MCF 10A (cell line): ENCODE measurements at places on chromosomes 7 and 10.

DNA sequence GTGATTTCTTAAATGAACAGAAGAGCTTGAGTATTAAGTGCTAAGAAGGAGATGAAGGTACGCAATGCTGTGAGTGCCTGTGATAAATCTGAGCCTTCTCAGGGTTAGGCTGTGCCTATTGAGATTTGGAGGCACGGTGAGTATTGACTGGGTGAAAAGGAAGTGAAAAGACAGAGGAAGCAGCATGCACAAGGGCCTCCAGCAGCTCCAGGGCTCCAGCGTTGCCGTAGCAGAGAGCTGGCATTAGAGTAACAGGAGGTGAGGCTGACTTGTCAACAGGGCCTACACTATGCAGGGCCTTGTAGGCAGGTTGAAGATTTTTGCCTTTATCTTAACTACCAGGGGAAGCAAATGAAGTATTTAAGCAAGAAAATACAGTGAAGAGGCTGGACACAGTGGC is 54.1 kb upstream of the PDCD4 start:
- no peak for DNase-seq

DNA sequence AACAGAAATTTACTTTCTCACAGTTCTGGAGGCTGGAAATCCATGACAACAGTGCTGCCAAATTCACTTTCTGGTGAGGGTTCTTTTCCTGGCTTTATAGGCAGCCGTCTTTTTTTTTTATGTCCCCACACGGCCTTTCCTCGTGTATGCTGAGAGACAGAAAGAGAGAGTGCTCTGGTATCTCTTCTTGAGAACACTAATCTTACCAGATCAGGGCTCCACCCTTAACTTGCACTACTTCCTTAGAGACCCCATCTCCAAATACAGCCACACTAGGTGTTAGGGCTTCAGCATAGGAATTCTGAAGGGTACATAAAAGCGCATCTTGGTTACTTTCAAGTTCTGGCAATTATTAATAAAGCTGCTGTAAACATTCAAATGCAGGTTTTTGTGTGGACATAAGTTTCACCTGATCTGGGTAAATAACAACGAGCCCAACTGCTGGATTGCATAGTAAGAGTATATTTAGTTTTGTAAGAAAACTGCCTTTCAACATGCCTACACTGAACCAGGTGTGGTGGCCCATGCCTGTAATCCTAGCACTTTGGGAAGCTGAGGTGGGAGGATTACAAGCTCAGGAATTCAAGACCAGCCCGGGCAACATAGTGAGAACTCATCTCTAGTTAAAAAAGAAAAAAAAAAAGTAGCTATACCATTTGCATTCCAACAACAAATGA is 8.2 kb upstream of the C1GALT1 start:
- DNase-seq = no peak

DNA sequence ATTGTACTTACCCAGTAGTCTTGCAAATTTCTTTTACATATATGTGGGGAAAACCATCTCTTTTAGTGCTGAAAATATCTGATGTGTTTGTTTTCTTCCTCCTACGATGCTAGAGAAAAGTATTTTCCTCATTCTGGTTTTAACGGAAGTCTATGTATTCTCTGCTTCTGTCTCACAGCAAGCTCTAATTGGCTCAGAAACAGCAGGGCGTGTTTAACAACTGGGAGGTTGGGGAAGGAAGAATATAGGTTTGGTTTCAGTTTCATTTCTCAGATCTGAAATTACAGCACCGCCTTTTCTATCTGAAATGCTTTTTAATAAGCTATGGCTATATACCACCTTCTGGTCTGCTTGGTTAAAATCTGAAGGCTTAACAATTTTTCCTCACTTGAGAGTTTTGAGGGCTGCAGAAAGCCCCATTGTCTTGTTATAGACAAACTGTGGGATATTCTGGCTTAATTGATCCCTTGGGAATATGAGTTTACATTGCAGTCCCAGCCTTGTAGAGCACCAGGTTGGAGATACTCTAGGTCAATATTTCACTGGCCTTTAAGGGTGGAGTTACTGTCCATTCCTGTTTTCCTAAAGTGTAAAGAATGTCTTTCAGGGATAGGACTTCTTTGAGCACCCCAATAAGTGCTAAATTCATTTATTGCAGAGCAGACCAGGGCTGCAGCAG is at the start of gene SAMD9:
TSS of gene SAMD9 (minus strand) at position 128 of the 679 bp plus-strand sequence. CDS start 11,882 bp downstream, outside the sequence.
- DNase-seq = peak; percentile 88

DNA sequence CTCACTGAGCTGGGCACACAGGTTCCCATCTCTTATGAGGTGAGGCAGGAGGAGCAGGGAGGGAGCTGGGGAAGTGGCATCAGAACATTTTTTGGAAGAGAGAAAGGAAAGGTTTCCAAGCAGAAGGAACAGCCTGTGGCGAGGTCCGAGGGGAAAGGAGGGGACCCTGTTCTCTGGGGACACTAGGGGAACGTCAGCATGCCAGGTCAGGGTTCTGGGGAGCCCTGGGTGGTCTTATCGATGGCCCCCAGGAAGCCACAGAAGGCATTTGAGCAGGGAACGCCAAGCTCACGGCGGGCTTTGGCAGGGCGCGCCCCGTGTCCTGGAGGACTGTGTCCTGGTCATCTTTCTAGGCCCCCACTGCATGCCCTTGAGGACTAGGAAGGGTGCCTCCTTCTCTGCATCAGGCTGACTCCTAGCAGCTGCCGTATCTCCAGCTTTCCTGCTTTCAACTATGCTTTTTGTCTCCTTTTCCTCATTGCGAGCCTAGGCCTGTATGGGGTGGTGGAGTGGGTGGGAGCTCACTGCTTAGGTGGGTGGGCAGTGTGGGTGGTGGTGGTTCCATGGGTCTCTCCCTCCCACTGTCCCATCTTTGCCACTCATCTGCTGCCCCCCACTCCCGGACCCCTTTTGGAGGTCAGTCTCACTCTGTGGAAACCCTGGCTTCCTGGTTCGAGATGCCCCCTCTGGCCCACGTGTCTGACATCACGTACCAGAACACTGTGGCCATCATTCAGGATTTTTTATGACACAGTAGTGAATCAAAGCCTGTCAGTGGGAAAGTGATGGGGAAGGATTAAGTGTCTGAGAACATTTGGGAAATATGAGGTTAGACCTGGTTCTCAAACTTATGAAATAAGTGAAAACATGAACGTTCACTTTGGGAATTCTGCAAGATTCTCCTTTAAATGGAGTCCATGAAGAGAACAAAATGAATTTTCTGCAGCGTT is 89.1 kb downstream of the CUX1 start:
- DNase-seq = no peak

GRCh38 chr7:36303202-36304098 is 86.2 kb upstream of the ANLN start:
- DNase-seq = peak; percentile 99

DNA sequence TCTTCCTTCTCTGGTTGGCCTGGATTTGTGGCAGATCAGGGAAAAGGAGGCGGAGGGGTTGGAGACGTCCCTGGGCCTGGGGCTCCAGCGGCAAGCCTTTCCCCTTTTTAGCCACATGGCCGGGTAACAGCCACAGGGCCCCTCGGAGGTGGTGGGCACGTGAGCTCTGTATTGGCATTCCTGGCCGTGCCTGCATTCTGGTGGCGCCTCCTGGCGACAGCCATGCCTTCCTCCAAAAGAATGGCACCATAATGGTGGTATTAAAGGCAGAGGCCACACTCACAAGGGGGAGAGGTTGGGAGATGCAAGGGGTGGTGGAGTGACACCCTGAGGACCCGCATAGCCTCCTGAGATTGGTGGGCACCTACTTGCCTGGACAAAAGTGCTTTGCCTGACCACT is 3.0 kb upstream of the AQP1 start:
- DNase-seq = no peak

- peak; percentile 89 for DNase-seq
Observed at GRCh38 chr7:41107938-41108448, 594.9 kb downstream of the INHBA start.

- no peak for DNase-seq
Observed at GRCh38 chr7:66886152-66886551, 34.9 kb upstream of the TMEM248 start.

- no peak for DNase-seq
Observed at GRCh38 chr7:49766966-49767365, 6.5 kb upstream of the VWC2 start.

DNA sequence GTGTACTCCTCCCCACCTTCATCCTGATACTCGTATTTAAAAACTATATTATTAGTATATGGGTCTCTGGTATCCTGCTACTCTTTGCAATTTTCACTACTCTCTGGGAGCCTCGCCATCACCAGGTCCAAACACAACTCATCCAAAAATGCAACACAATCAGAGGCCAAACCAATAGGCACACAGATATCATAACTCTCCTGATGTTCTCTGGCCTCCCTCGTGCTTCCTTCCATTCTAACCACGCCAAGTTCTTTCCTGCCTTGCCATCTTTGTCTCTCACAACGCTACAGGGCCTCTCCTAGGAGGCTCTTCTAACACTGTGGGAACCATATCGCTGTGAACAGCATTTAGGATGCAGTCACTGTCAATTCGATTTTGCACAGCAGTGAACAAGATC is 7.3 kb downstream of the RHEB start:
- DNase-seq = no peak

GRCh38 chr7:80154656-80155333 is 20.2 kb downstream of the GNAI1 start:
- DNase-seq = peak; percentile 61

GRCh38 chr7:30475580-30475979 is 3.0 kb downstream of the NOD1 start:
- DNase-seq = no peak

GRCh38 chr7:149254181-149254858 is 7.7 kb upstream of the ZNF783 start:
- DNase-seq = no peak

DNA sequence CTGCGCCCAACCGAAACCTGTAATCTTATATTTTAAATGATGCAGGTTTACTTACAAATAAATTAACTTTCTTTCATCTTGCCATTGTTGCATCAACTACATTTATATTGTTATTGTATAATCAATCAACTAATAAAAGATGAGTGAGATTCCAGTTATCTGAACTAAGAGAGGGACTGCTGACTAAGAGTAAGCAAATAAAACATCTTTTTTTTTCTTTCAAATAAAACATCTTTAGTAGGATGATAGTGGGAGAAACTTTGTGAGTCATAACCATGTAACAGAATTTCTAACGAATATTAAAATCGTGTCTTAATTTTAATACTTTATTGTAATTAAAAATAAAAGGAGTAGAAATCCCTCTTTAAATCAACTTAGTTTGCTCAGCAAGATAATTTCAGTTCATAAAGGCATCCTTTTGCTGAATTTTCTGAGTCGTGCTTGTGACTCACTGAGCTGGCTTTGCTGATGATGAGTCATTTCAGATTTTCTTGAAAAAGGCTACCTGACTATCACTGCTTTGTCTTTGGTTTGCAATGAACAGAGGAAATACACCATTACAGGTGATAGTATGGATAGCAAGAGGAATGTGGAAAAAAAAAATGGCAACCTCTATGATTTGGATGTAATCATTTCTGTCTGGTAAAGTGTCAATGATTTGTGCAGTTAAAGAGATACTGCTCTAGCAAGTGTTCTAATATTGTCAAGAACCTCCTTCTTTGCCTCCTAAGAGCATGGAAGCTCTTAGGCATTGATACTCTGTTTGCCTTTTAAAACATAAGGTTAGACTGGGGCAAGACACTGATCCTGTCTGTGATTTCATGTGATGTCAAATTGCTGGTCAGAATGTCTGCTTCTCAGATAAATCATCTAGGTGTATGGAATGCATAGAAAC is 119.5 kb downstream of the GPR158 start:
- peak; percentile 41 for DNase-seq

GRCh38 chr10:30577048-30577447 is 52.5 kb downstream of the LYZL2 start:
- DNase-seq = no peak

- DNase-seq = peak; percentile 33
Observed at GRCh38 chr7:40133561-40134427, 628 bp downstream of the MPLKIP start.

DNA sequence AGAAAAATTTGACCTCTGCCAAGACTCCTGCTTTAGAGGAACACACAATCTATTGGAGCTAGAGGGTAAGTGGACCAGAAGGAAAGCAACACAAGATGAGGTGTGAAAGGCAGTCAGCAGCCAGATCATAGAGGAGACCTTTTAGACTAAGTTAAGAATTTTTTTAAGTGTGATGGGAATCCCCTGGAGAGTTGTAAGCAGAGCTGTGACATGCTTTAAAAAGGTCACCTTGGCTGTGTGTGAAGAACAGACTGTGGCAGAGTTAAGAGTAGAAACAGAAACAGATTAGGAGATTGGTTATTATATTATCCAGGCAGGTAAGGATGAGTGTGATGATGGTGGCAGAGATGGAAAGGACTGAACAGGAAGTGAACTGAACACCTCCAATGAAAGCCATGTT is 23.5 kb downstream of the CPEB3 start:
- no peak for DNase-seq

- no peak for DNase-seq
Observed at GRCh38 chr7:821688-822087, 10.6 kb upstream of the SUN1 start.

DNA sequence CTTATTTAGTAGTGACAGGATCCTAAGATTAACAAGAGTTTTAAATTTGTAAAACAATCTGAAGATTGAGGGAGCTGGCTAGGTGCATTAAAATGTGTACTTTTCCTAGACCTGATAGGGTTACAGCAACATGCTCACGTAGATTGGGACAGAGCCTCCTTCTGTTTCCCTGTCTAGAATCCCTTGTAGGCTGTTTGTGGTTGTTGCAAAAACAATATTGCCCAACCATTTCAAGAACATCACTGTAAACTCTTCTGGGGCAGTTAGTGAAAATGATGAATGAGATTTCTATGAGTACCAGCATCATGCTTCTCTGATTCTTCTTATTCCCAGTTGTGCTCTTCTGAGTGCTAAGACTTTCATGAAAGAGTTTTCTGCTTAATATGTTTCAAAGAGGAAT is 14.7 kb upstream of the CPED1 start:
- DNase-seq = no peak

GRCh38 chr10:112141292-112141691 is 42.3 kb downstream of the GPAM start:
- no peak for DNase-seq

DNA sequence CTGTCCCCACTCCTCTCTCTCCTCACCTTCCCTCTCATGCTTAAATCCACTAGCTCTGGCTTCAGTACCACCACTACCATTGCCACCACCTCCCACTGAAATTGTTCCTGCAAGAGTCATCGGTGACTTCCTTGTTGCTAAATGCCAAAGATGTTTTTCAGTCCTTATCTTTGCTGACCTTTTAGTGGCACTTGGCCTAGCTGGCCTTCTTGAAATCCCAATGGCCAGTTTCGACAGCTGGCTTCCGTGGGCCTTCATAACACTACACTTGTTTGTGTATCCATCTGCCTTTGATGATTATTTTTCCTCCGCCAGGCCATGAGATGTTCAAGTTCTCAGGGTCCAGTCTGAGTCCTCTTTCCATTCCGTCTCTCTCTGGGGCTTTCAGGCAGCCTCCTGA is 118.2 kb upstream of the NANOS1 start:
- no peak for DNase-seq

GRCh38 chr7:54596747-54597146 is 54.6 kb downstream of the VSTM2A start:
- DNase-seq = no peak
